ENCODE measurements at places on chromosomes 12 and 14.

GRCh38 chr12:211142-211465 lies 2.9 kb downstream of the SLC6A12 start:
- DNase-seq = no peak

- DNase-seq = no peak
Measured at GRCh38 chr14:104206281-104206904, 68.0 kb downstream of the KIF26A start.

- no peak for DNase-seq
Measured at GRCh38 chr12:321606-322326, 59.1 kb upstream of the SLC6A13 start.

- DNase-seq = no peak
Measured at GRCh38 chr14:96452684-96453083, 49.5 kb upstream of the PAPOLA start.

DNA sequence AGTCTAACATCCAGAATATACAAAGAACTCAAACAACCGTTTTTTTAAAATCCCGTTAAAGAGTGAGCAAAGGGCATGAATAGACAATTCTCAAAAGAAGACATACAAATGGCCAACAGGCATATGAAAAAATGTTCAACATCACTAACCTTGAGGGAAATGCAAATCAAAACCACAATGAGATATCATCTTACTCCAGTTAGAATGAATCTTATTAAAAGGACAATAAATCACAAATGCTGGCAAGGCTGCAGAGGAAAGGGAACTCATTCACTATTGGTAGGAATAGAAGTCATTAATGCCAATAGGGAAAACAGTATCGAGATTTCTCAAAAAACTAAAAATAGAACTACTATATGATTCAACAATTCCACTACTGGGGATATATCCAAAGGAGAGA lies 520.1 kb downstream of the RMST start:
- DNase-seq = no peak

- DNase-seq = no peak
Measured at GRCh38 chr12:65607401-65607841, 216.9 kb upstream of the HMGA2 start.

DNA sequence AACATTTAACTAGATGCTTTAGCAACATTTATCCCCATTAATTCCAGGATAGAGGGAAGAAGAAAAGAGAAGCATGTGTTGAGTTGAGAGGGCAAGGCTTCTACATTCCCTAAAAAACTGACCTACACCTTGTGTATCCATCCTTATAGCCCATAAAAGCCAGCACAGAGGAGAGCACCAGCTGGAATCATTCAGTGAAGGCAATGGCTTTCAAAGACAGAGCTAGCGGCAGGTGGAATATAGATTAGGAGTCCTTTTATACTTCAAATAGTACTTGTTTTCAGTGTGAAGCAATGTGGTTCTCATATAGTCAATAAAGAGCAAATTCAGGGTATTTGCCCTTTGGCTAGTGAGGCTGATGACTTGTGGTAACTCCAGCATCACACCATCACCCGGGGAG lies 94.4 kb downstream of the TBC1D30 start:
- DNase-seq = no peak

DNA sequence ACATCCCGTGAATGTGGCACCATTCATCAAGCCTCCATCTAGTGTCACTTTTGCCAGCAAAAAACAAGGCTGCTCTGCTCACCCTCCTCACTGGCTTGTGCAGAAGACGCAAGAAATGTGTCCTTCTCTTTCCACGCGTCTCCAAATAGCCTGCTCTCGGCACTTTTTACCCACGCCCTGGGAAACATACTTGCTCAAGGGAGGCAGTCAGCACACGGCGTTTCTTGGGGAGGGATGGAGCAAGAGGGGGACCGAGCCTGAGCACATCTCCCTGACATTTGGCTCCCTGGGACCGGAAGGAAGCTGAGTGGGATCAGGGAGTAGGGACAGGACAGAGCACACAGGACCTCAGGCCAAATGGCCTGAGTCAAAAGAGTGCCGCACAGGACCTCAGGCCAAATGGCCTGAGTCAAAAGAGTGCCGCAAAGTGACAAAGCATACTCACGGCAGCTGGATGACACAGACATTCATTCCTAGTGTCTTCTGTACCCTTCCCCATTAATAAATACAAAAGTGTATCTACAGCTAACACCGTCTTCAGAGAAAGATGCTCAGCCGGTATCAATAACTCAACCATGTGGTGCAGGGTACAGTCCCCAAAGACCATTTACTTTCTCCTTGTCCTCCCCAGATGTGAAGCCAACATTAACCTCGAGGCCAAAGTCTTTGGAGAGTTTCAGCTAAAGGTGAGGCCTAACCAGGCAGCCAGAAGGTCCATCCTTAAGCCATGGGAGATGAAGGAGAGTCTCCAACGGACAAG lies 7.1 kb downstream of the BCL11B start:
- no peak for DNase-seq

- DNase-seq = no peak
Measured at GRCh38 chr12:10528174-10528953, 22.7 kb downstream of the EIF2S3B start.

- DNase-seq = no peak
Measured at GRCh38 chr12:6180268-6181051, 19.7 kb upstream of the CD9 start.

DNA sequence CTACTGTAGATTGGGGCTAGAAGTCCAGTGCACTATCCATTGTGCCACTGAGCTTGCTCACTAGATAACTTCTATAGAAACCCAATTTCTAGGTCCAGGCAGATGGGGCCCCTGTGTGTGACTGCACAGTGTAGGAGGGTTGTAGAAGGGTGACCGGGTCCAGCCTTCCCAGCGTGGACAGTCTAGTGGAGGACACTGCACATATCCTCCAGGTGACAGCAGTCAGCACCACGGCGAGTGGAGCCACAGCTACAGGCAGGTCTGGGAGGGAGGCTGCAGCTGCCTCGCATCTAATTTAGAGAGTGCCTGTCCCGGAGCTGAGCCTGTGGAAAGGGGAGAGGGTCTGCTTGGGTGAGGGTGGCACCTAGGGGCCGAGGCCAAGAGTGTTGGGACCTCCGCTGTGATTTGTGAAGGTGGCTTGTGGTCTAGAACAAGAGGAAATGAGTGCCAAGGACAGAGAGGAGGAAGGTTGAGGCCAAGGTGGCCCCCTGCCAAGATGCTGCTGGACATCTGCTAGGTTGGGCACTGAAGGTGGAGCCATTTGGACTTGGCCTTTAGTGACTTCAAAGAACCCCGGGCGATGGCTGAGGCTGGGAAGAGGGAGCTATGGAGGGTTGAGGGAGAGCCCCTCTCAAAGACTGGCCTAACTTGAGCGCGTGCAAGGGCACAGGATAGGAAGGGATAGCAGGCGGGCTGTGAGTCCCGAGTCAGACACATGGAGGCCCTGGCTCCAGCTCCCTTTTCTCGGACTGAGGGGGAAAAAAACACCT lies 46.0 kb upstream of the TRAF3 start:
- no peak for DNase-seq

GRCh38 chr12:123096182-123096581 lies 54.7 kb downstream of the PITPNM2 start:
- DNase-seq = no peak

DNA sequence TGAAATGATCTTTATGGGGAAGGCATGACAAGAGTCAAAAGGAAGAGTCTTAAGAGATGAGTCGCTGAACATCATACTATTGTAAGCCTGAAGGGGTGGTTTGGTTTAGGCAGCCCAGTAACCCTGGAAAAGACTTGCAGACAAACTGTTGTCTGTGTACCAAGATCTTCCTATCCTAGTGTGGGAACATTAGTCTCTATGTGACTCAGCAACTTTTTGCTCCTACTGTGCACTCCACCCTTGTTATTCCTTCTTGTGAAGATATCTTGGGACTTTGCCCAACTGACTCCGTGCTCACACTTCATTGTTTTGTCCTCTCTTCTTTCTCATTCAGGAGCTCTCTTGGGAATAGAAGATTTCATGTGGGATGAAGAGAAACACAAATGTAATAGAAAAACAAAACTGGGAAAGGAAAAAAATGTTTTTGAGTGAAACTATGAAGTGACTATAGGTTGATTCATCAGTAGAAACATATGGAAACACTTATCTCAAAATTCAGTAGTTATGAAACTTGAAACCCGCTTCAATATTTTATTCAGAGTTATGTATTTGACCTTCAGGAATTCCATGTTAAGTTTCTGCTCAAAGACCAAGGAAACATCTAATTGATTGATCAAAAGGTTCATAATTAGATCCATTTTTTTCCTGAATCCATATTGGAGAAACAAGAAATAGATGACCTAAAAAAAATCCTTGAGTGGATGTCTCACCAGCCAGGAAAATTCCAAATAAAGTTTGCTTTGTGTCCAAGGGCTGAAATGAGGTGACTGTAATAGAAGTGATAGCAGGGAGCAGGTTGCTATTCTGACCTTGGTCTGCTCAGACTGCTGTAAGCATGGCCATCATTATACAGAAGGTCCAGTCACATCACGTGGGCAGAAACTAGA lies 67.2 kb downstream of the BTG1 start:
- DNase-seq = no peak

DNA sequence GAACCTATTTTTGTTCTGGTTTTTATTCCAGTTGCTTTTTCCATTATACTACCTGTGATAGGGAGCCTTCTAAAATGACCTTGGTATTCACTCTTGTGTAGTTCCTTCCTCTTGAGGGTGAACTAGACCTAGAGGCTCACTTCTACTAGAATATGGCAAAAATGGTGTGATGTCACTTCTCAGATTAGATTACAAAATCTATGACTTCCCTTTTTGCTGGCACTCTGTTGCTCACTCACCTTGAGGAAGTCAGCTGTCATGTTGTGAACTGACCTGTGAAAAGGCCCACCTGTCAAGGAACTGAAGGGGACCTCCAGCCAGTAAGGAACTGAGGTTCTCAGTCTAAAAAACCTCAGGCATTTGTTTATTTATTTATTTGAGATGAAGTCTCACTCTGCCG lies 5.7 kb downstream of the MIPOL1 start:
- no peak for DNase-seq

DNA sequence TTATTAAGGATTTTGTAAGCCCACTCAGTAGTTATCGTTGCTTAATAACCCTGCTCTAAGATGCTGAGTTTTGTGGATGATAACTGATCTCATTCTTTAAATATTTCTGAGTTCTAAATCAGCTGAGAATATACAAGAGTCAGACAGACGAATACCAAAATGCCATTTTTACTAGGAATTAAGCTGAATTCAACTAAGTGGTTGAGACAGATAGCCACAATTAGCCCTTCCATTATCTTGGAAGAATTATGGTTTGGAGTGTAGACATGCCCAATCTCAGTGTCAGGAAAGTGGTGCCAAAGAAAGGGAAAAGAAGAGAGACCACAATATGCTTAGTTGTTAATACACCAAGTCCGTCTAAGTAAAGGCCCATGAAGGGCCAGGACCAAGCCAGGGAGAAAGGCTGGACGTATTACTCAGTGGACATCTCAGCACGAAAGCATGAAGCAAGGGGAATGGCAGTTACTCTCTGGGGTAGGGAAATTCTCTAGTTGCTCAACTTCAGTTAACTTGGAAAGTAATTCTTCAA lies 58.6 kb downstream of the KCNA5 start:
- no peak for DNase-seq

GRCh38 chr12:85072826-85073225 lies 36.7 kb downstream of the LRRIQ1 start:
- no peak for DNase-seq

GRCh38 chr14:50103558-50103957 lies 12.8 kb downstream of the VCPKMT start:
- DNase-seq = no peak

GRCh38 chr14:33809396-33809981 lies 141.4 kb downstream of the EGLN3 start:
- DNase-seq = no peak

- no peak for DNase-seq
Measured at GRCh38 chr12:107309020-107309419, 215.7 kb upstream of the CRY1 start.

GRCh38 chr12:121278169-121279070 lies 18.1 kb downstream of the CAMKK2 start:
- DNase-seq = no peak

- DNase-seq = no peak
Measured at GRCh38 chr12:16389594-16389993, 42.1 kb downstream of the MGST1 start.

DNA sequence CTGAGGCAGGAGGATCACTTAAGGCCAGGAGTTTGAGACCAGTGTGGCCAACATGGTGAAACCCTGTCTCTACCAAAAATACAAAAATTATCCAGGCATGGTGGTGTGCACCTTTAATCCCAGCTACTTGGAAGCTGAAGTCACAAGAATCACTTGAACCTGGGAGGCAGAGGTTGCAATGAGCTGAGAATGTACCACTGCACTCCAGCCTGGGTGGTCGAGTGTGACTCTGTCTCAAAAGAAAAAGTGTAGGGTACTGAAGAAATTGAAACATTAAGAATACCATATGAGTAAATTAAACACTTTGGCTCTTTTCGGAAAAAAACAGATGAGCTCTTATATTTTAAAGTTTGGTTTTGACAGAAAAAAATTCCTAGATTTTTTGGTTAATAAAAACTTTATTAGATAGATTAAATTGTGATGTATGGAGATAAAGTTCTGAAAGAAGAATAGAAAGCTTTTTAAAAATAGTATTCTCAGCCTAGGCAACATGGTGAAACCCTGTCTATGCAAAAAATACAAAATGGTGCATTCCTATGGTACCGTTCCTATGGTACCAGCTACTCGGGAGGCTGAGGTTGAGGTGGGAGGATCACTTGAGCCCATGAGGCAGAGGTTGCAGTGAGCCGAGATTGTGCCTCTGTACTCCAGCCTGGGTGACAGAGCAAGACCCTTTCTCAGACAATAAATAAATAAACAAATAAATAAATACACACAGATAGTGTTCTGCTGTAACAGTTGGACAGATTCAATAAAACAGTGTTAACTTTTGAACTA lies 20.1 kb downstream of the MDM2 start:
- no peak for DNase-seq

DNA sequence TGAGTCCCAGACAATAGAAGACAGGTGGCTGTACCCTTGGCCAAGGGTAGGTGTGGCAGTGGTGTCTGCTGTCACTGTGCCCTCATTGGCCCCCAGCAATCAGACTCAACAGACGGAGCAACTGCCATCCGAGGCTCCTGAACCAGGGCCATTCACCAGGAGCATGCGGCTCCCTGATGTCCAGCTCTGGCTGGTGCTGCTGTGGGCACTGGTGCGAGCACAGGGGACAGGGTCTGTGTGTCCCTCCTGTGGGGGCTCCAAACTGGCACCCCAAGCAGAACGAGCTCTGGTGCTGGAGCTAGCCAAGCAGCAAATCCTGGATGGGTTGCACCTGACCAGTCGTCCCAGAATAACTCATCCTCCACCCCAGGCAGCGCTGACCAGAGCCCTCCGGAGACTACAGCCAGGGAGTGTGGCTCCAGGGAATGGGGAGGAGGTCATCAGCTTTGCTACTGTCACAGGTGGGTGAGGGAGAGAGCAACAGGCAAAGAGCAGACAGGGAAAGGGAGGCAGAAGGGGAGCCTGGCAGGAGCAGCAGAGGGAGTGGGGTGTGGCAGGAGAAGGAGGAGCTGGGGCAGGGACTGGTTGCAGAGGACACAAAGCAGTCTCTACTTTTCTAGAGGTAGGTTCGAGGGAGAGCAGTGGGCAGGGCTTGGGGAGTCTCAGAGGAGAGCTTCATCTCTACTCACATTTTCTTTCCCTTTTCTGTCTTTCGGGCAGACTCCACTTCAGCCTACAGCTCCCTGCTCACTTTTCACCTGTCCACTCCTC lies 452 bp downstream of the INHBE start:
- DNase-seq = no peak

- DNase-seq = no peak
Measured at GRCh38 chr12:112418273-112418607, 507 bp upstream of the PTPN11 start.

Data from stimulated activated CD4-positive, alpha-beta T cell treated with anti-CD3 and anti-CD28 coated beads, TNF-alpha, amount 100 ng/mL, for 1 hour (primary cell).